ENCODE measurements at places on chromosomes 3 and 15. TPM values are rescaled to one million over a fixed set of nuclear protein-coding genes. Genes with fewer than 3 reads are reported as not detected.

Gene ECE2
- not detected for total RNA-seq

Gene TMEM40
- not detected for total RNA-seq

GRCh38 chr3:52827866-52828376, 2.6 kb downstream of the ITIH4 start:
- H3K27me3 ChIP-seq, result no peaks in the 10 kb centered on the region
- no peaks in the 10 kb centered on the region for H3K36me3 ChIP-seq
- no peak overlapping the region for H3K27ac ChIP-seq
- no peak overlapping the region for H3K4me3 ChIP-seq
- no peak for DNase-seq

- H3K4me1 ChIP-seq, result no peaks in the 10 kb centered on the region
- DNase-seq, result no peak
- H3K36me3 ChIP-seq, result no peaks in the 10 kb centered on the region
- H3K27me3 ChIP-seq, result peaks cover 4% of the 10 kb centered on the region
- no peak overlapping the region for H3K4me3 ChIP-seq
- no peak overlapping the region for H3K27ac ChIP-seq
Observed at GRCh38 chr15:59736181-59736580, 47.1 kb upstream of the BNIP2 start.

GRCh38 chr15:43226436-43227305, 5.9 kb upstream of the EPB42 start:
- peaks cover 5% of the 10 kb centered on the region for H3K27me3 ChIP-seq
- no peak for DNase-seq
- no peaks in the 10 kb centered on the region for H3K4me1 ChIP-seq
- H3K36me3 ChIP-seq, result no peaks in the 10 kb centered on the region
- H3K4me3 ChIP-seq, result no peak overlapping the region
- no peak overlapping the region for H3K27ac ChIP-seq
